CD4-positive, CD25-positive, alpha-beta regulatory T cell (primary cell): ENCODE measurements at places on chromosomes 1 and 21.

DNA sequence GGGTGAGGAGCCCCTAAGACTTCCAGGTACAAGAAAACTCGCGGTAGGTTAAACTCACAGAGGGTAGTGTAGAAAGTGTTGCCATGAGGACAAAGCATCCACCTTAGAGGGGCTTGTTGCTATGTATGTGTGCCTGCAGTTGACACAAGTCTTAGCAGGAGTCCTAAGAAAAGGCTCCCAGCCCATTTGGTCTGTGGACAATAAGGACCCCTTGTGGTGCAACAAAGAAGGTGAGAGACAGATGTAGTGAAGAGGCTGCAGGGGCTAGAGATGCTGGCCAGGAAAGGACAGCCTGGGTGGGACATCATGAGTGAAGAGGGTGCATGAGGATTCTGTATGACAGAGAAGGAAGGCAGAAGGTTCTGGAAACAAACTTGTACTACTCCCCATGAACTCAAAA, 36.3 kb upstream of the IL10 start:
- peaks cover 40% of the 10 kb centered on the region for H3K4me1 ChIP-seq
- H3K27me3 ChIP-seq, result no peaks in the 10 kb centered on the region
- no peak overlapping the region for H3K4me3 ChIP-seq
- H3K36me3 ChIP-seq, result no peaks in the 10 kb centered on the region

DNA sequence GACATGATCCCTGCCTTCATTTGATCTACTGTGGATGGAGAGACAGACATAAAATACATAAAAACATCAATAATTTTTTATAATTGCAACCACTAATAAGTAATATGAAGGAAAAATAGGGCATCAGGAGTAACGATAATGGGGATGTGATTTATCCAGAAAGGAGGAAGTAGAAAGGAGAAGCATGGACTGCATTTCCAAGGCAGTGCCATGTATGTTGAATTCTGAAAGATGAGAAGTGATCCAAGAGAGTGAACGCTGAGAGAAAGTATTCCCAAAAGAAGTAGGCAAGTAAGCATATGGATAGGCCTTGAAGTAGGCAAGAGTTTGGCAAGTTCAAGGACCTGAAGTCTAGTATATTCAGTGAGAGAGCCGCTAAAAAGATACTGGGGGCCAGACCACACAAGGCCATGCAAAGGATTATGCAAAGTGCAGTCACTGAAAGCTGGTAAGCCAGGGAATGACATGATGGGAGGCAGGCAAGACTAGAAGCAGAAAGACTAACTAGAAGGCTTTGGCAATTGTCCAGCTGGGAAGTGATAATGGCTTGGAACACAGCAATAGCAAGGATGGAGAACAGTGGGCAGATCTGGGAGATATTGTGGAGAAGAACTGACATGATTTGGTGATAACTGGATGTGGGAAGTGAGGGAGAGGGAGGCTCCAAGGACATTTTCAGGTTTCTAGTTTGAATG, 85.9 kb downstream of the TM2D1 start:
- H3K27me3 ChIP-seq, result peaks cover 4% of the 10 kb centered on the region
- no peak for DNase-seq
- H3K4me3 ChIP-seq, result no peak overlapping the region
- no peak overlapping the region for H3K27ac ChIP-seq
- no peaks in the 10 kb centered on the region for H3K36me3 ChIP-seq

DNA sequence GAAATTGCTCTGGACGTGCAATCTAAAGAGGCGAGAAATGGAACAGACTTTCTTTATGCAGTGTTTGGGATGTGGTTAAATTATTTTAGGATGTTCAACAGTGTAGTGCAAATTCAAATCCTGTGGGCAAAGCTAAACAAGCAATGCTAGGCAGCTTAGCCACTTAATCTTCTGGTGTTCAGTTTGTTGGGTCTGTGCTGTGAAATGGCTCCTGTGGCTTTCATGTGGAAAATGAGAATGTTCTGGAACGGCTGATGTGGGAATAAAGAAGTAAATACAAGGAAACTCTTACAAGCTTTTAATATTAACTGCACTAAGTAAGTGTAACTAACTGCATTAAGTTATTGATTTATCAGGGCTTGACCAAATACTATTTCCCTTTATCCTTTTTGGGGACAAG, 766.6 kb downstream of the ADGRL2 start:
- no peaks in the 10 kb centered on the region for H3K27me3 ChIP-seq
- no peaks in the 10 kb centered on the region for H3K4me1 ChIP-seq
- no peaks in the 10 kb centered on the region for H3K36me3 ChIP-seq
- DNase-seq, result no peak

DNA sequence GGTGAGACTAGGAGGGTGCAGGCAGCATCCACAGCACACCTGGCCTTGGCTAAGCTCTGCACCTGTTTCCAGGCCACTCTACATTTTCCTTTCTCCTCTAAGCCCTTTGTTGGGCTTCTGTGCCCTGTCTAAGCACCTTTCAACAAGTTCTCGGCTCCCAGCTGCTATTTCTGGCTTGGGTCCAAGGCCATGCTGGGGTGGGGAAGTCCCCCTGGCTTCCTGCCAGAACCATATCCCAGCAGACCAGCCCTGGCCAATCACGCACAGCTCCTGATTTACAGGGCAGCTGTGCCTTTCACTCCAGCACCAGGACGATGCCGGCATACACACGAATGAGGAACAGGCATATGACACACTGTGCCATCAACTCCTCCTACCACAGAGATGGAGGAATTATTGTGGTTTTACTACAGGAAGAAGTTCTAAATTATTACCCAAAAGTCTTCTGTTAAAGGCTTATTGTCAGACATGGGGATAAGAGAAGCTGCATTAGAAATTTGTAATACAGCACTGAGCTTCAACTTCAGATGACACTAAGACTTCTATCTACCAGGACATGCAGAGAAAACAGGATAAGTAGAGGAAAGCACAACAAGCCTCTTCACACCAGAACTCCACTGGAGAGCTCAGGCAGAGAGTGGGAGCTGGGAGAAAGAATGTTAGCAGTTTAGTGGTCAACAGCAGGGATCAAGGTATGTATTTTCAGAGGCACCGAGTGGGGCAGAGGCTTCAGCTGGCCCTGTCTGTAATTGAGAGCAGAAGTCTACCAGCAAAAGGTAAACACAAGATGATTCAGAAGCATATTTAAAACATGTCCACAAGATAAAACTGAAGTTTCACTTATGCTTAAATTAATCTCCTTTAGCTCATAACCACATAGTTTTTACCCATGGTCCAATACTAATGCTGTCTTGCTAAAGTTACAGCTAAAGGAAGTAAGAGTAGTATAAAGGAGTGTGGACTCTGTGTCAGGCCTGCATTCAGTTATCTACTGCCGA, 37.4 kb downstream of the TRIT1 start:
- DNase-seq, result peak; percentile 69
- H3K27me3 ChIP-seq, result no peaks in the 10 kb centered on the region
- peaks cover 40% of the 10 kb centered on the region for H3K4me1 ChIP-seq
- H3K27ac ChIP-seq, result peak overlapping the region; percentile 85

GRCh38 chr1:208081972-208082371, 162.2 kb downstream of the PLXNA2 start:
- peaks cover 8% of the 10 kb centered on the region for H3K4me1 ChIP-seq
- no peaks in the 10 kb centered on the region for H3K27me3 ChIP-seq
- no peaks in the 10 kb centered on the region for H3K36me3 ChIP-seq
- no peak overlapping the region for H3K27ac ChIP-seq
- H3K4me3 ChIP-seq, result no peak overlapping the region

DNA sequence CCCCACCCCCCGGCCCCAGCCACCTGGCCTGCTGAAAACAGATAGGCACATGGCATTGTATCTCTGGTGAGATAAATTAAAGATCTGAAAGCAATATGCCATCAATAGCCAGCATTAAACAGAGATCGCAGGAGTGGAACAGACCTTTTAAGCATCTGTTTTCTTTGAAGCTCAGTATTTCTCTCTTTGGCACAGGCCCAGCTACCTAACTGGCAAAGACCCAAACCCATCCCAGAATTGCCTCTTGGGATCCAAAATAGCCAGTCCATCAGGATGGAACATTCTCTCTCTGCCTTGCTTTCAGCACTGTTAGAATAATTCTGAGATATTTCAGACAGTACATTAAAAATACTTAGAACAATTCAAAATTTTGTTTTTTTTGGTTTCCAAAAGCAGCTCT, 46.0 kb downstream of the KCNJ6 start:
- no peak overlapping the region for H3K27ac ChIP-seq
- H3K27me3 ChIP-seq, result peaks cover 2% of the 10 kb centered on the region
- DNase-seq, result no peak
- no peaks in the 10 kb centered on the region for H3K36me3 ChIP-seq
- H3K4me1 ChIP-seq, result no peaks in the 10 kb centered on the region
- H3K4me3 ChIP-seq, result no peak overlapping the region

GRCh38 chr1:213381572-213382084, 330.6 kb downstream of the RPS6KC1 start:
- H3K4me3 ChIP-seq, result no peak overlapping the region
- no peak overlapping the region for H3K27ac ChIP-seq
- H3K36me3 ChIP-seq, result no peaks in the 10 kb centered on the region
- no peak for DNase-seq
- H3K4me1 ChIP-seq, result no peaks in the 10 kb centered on the region
- H3K27me3 ChIP-seq, result peaks cover 2% of the 10 kb centered on the region

DNA sequence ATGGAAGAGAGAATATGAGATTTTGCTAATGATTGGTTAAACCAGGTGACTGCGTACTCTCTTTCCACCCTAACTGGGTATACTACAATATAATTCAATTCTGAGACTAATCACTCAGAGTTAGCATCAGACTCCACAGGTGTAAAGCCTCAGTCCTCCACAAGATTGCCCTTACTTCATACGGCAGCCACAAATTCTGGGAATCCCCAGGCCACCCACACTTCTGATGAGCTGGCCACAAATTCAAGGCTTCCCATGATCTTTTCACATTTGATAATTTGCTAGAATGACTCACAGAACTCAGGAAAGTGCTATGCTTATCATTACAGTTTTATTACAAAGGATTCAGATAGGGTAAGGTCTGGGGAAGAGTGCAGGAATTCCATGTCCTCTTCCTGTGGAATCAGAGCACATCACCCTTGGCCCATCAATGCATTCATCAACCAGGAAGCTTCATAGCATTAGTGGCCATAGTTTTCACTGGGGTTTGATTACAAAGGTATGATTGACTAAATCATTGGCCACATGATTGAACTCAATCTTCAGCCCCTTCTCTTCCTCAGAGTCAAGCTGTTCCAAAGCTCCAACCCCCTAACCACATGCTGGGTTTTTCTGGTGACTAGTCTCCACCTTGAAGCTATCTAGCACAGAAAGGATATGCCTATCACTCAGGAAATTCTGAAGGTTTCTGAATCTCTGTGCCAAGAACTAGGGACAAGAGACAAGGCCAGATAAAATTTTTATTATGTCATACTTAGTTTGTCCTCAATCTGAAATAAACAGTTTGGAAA, 131.7 kb downstream of the HHIPL2 start:
- DNase-seq, result no peak
- H3K27me3 ChIP-seq, result no peaks in the 10 kb centered on the region
- H3K4me1 ChIP-seq, result peaks cover 31% of the 10 kb centered on the region
- H3K27ac ChIP-seq, result no peak overlapping the region
- H3K4me3 ChIP-seq, result no peak overlapping the region

GRCh38 chr1:235933017-235933765, 66.5 kb upstream of the LYST start:
- H3K27ac ChIP-seq, result no peak overlapping the region
- H3K27me3 ChIP-seq, result no peaks in the 10 kb centered on the region
- no peak for DNase-seq
- H3K4me3 ChIP-seq, result no peak overlapping the region
- H3K4me1 ChIP-seq, result no peaks in the 10 kb centered on the region
- H3K36me3 ChIP-seq, result no peaks in the 10 kb centered on the region

DNA sequence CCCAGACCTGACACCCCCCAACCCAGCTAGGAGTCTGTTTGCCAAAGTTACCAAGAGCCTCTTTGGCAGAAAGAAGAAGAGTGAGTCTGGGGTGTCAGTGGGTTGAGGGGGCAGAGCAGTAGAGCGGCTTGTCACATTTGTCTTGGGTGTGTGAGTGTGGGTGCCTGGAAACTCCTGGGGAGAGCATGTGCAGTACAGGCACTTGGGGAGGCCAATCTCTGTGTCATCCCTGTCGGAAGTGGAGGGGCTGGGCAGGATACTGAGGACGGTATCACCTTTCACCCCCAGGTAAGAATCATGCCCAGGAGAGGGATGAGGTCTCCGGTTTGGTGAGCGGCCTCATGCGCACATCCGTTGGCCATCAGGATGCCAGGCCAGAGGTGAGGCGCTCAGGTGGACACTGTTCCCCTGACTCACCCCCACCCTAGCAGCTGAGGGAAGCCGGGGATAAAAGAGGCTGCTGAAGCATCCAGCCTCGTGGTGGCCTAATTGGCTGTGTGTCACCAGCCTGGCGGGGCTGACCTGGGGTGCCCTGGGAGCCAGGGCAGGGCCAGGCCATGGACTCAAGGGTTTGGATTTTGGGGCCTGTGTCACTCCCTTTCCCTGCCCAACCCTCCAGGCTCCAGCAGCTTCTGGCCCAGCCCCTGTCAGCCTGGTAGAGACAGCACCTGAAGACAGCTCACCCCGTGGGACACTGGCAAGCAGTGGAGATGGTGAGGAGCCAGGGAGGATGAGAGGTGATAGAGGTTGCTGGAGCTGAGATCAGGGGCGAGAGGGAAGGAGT, 3.3 kb downstream of the PLK3 start:
- peaks cover 67% of the 10 kb centered on the region for H3K4me1 ChIP-seq
- peaks cover 50% of the 10 kb centered on the region for H3K36me3 ChIP-seq
- no peaks in the 10 kb centered on the region for H3K27me3 ChIP-seq
- peak overlapping the region; percentile 92 for H3K4me3 ChIP-seq

DNA sequence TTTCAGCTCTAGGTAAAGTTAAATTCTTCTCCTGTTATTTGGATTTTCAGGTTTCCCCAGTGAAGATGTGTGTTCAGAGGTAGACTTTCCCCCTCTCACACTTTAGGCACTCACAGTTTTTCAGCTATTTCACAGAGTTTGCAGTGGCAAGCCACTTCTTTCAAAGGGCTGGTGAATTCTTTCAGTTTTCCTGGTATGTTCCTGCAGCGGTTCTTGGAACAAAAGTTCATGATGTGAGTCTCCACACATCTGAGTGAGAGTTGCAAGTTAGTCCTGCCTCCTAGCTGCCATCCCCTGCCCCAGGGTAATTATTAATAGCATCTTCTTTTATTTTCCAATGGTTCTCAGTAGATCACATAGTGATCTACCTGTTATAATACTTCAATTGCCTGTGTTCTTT, 27.3 kb upstream of the CD84 start:
- peaks cover 11% of the 10 kb centered on the region for H3K4me1 ChIP-seq
- H3K27ac ChIP-seq, result no peak overlapping the region
- no peak overlapping the region for H3K4me3 ChIP-seq
- H3K36me3 ChIP-seq, result peaks cover 45% of the 10 kb centered on the region
- no peaks in the 10 kb centered on the region for H3K27me3 ChIP-seq

DNA sequence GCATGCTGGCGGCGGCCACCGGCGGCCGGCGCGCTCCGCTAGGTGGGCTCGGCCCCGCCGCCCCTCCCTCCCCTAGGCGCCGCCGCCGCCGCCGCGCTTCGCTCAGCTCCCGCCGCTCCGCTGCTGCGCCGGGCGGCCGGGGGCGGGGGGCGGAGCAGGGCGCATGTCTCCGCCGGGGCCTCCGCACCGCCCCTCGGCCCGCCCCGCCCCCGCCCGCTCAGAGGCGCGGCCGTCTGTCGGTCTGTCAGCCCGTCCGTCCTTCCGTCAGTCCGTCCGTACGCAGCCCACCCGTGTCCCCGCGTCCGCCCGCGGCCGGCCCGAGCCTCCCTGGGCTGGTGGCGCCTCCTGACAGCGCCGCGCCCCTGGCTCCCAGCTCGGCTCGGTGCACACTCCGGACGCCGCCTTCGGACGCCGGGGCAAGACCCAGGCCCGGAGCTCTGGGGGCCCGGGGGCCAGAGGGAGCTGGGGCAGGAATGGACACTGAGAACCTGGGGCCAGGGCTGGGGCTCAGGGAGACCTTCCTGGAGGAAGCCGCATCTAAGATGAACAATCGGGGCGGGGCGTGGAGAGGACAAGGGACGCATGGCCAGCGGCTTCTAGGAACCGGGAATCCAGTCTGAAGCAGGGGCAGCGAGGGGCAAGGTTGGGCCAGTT, at the start of gene GPR153:
GPR153 (minus strand) TSS at position 138 of the 654 bp plus-strand sequence. CDS start 6,193 bp downstream, outside the sequence.
- H3K27ac ChIP-seq, result no peak within 1 kb of the TSS
- H3K27me3 ChIP-seq, result no peaks in the 10 kb centered on the region
- H3K4me3 ChIP-seq, result no peak within 1 kb of the TSS
- H3K36me3 ChIP-seq, result no peaks in the 10 kb centered on the region
- H3K4me1 ChIP-seq, result peaks cover 16% of the 10 kb centered on the region
